ENCODE measurements at places on chromosomes 4 and X. TPM values are rescaled to one million over a fixed set of nuclear protein-coding genes. Genes with fewer than 3 reads are reported as not detected.
A peak's percentile ranks its signal among the peaks of the same experiment; 100 is the strongest.

PAGE2B gene
- not detected for total RNA-seq

DNA sequence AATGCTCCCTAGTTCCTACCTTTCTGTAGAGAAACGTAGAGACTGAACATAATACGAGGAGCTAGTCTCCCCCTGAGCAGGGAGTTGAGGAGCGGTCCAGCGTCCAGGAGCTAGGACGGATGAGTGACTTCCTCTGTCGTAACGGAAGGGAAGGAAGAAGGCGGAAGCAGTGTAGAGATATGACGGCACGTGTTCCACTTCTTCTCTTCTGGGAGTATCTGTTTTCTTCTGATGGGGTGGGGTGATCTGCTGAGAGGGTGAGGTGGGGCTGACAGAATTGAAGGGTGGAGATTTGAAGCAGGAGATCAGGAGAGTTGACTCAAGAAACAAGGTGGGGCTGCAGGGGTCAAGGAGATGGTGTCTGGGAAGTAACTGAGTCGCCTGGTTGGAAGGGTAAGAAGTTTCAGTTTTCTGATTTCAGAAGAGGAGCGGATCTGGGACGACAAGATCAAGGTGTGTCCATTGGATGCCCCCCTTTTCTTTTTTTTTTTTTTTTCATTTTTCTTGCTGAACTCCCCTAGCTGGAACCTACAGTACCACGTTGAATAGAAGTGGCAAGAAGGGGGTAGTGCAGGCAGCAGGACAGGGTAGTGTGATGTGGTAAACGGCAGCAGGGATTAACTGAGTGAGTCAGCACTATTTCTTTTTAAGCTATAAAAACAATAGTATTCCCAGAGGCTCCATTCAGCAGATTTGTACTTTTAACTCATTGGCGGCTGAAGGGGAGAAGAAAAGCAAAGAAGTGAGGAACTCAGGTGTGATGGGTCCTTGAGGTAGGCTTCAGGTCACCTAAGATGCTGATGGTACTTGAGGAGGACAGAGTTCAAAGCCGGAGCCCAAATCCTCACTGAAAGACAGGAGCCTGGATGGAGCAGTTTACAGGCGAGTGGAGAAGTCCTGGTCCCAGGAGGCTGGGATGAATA, 50.8 kb upstream of the SETD7 start:
- DNase-seq: no peak
- no peak overlapping the region for H3K27ac ChIP-seq
- H3K4me3 ChIP-seq: peak overlapping the region; percentile 23
- H3K27me3 ChIP-seq: no peaks in the 10 kb centered on the region

DNA sequence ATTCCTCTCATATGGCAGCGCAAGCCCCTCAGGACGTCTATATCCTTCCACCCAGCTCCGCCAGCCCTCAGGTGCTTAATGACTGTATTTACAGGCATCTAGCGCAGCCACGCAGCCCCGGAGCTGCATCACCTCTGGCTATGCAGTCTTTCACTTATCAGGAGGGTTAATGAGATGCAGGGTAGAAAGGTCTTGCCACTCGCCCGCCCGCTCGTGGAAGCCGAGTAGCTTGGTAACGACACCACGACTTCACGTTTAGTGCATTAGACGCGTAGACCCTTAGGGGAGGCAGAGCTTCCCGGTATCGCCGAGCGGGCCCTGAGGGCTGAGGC, 1.5 kb upstream of the SLC16A2 start:
- DNase-seq: no peak
- H3K27ac ChIP-seq: peak overlapping the region; percentile 85
- no peaks in the 10 kb centered on the region for H3K36me3 ChIP-seq

DNA sequence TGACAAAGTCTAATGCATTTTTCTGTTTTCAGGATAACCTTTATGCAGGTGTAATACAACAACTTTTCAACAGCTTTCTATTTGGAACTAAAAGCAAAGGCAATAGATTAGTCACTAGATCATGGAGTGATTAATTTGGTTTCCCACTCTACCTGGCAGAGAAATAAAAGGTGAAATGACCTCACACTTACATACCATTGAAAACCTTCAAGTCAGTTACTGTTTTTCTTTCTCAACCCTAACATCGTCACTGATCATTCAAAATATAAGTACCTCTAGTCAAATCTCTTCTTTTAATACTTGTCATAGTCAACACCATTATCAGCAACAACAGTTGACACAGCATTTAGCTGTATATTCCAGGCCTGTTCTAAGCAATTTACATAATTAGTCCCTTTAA, 85.1 kb upstream of the ZCCHC13 start:
- H3K4me3 ChIP-seq: no peak overlapping the region
- H3K27me3 ChIP-seq: no peaks in the 10 kb centered on the region
- no peak overlapping the region for H3K27ac ChIP-seq

DNA sequence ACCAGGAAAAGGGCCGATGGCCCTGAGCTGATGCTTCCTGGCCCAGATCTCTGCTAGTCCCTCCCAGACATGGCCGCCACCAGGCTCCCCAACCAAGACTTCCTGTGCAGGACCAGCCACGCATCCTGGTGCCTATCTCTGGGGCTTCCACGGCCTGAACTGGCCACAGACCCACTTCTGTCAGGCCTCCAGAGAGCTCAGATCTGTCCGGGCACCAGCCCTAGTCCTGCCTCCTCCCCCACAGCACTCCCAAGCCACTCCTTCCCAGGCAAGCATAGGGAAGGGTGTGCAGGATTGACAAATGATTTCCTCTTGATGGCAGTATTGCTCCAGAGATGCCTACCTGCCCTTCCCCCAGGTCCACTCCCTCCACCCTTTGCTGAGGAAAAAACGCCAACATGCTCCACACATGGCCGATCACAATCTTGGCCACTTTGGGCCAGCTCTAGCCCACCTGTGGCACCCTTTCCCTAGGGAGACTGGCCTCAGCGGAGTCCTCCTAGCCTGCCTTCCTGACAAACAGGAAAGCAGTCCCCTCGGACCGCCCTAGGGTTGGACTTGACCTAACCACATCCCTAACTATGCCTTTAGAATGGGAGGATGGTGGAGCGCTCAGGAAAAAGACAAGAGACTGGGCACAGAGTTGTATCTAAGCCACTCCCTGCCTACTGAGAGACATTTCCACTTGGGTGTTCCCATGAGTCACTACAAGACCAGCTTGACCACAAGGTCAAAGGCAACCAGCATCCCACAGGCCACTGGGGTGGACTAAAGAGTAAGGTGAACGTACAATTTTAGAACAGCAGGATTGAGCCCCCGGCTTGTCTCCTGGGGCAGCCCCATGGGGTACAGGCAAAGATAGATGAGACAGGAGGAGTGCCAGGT, 277.5 kb upstream of the AGTR2 start:
- H3K27ac ChIP-seq: peak overlapping the region; percentile 10
- no peaks in the 10 kb centered on the region for H3K27me3 ChIP-seq
- peak overlapping the region; percentile 55 for H3K4me3 ChIP-seq
- H3K4me1 ChIP-seq: peaks cover 2% of the 10 kb centered on the region

GYPE gene
- not detected for total RNA-seq

DNA sequence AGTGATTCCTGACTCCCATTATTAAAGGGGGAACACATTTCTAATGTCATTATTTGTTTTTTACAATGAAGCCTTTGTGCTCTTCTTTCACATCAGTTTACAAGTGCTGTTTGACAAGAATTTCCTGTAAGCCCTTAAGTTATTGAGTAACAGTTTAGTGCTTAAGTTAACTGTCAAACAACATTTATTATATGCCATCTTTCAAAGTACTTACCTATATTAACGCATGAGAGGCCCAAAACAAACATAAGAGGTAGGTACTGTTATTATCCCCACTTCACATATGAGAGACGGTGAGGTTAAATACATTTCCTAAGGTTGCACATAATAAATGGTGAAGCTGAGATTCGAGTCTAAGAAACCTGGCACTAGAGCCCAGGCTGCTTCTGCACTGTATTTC, 56.0 kb upstream of the MAGED1 start:
- H3K36me3 ChIP-seq: no peaks in the 10 kb centered on the region
- no peak overlapping the region for H3K4me3 ChIP-seq
- DNase-seq: no peak
- H3K27me3 ChIP-seq: no peaks in the 10 kb centered on the region

- H3K27ac ChIP-seq: no peak overlapping the region
- no peaks in the 10 kb centered on the region for H3K36me3 ChIP-seq
- H3K4me3 ChIP-seq: no peak overlapping the region
- H3K27me3 ChIP-seq: no peaks in the 10 kb centered on the region
- no peaks in the 10 kb centered on the region for H3K4me1 ChIP-seq
Observed at GRCh38 chr4:145307763-145308430, 127.5 kb upstream of the OTUD4 start.

ETDA gene
- not detected for total RNA-seq

DNA sequence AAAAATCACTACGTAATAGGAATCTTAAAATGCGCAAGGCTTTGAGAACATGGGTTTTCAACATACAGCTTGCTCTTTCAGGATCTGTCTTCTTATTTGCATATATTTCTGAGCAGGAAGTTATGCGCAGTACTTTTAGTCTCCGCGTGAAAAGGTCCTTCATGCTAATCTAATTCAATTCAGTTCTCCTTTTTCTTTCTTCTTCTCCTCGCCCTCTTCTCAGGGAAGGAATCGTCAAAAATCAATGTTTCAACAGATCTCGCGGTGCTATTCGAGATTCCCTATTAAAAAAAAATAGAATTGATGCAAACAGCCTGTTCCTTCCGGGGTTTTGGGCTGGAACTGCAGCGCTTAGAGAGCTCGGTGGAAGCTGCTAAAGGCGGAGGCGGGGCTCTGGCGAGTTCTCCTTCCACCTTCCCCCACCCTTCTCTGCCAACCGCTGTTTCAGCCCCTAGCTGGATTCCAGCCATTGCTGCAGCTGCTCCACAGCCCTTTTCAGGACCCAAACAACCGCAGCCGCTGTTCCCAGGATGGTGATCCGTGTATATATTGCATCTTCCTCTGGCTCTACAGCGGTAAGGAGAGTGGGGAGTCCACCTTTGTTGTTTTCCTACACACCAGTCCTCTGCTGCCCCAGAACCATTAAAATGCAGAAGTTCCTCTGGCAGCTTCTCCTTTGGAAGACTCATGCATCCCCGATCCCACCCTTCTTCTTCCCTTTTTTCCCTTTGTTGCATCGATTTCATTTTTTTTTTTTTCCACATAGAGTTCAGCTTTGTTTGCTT, at the start of the genes HMGN5 and SH3BGRL:
HMGN5 (minus strand) TSS at position 243 of the 785 bp plus-strand sequence. CDS start 80,364 bp downstream, outside the sequence.
SH3BGRL (plus strand) TSS at position 432 of the 785 bp plus-strand sequence; CDS start at position 531, 99 bp downstream.
- no peaks in the 10 kb centered on the region for H3K27me3 ChIP-seq
- H3K27ac ChIP-seq: peak within 1 kb of the TSS; percentile 75
- peak; percentile 87 for DNase-seq
- H3K36me3 ChIP-seq: no peaks in the 10 kb centered on the region
- H3K4me3 ChIP-seq: peak within 1 kb of the TSS; percentile 79

DNA sequence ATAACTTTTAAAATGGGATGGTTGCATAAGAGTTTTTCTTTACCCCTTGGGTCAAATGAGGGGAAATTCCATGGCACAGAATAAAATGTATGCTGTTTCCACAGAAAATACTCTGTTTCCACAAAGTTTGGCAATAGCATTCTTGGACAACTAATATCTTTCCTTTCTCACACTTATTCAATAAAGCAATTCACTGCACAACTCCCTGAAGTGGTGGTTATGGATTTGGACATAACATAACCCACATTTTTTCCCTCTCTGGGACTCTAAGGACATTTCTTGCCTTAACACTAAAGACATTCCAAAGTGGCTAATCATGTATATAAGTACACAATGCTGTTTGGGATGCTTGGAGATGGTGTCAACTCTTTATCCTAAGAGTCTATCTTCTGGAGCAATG, 51.7 kb upstream of the GPM6B start:
- no peak overlapping the region for H3K27ac ChIP-seq
- H3K27me3 ChIP-seq: no peaks in the 10 kb centered on the region
- DNase-seq: no peak
- no peaks in the 10 kb centered on the region for H3K36me3 ChIP-seq

GRCh38 chr4:185213877-185214276, 4.5 kb downstream of the SNX25 start:
- no peaks in the 10 kb centered on the region for H3K4me1 ChIP-seq
- no peaks in the 10 kb centered on the region for H3K27me3 ChIP-seq
- no peaks in the 10 kb centered on the region for H3K36me3 ChIP-seq

DNA sequence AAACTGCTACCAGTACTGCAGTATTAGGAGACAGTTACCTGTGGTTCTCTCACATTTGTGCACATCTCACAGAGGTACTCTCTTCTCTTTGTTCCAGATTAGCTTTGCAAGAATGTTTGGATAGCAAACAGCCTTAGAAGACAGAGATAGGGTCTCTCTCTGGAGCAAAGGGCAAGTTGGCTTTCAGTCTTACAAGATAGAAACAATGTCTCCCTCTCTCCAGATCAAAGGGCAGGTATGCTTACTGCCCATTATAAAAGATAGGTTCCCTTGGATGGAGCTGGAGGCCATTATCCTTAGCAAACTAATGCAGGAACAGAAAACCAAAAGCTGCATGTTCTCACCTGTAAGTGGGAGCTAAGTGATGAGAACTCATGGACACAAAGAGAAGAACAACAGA, 50.2 kb upstream of the KIT start:
- H3K27ac ChIP-seq: no peak overlapping the region
- H3K27me3 ChIP-seq: no peaks in the 10 kb centered on the region
- no peaks in the 10 kb centered on the region for H3K36me3 ChIP-seq

EDA gene
- 1.7 TPM for total RNA-seq

NLGN3 gene
- total RNA-seq: 0.21 TPM

DNA sequence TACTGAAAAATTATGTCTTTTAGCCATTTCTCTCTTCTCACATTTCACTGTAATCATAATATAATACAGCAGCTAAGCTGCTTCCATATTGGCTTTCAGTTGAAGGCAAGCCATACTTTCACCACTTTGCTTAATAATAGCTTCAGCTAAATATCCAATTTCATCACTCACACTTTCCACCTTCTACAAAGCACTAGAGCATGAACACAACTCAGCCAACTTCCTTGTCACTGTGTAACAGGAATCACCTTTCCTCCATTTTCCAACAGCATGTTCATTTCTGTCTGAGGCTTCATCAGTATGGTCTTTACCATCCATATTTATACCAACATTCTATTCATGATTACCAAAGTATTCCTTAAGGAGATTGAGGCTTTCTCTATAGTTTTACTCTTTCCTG, 219.8 kb upstream of the CTSO start:
- no peak overlapping the region for H3K27ac ChIP-seq
- H3K27me3 ChIP-seq: no peaks in the 10 kb centered on the region
- no peak overlapping the region for H3K4me3 ChIP-seq
- no peak for DNase-seq
- no peaks in the 10 kb centered on the region for H3K36me3 ChIP-seq

KIAA0232 gene
- total RNA-seq: 15.9 TPM

DNA sequence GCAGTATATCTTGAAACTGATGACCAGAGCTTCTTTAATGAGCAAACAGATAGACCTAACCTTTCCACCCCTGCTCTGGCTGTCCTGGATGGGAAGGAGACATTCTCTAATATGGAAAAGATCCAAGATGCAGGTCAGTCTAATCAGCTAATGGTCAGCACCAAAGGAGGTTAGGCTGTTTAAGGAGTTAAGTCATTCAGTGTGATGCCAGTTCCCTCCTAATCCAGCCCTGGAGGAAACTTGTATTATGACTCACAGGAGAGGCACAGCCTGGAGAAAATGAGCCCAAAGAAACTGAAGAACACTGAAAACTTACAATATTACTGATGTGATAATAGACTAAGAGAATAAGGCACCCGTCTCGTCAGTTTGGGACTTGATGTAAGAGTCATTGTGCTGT, 323.0 kb downstream of the HNRNPD start:
- H3K4me1 ChIP-seq: no peaks in the 10 kb centered on the region
- no peaks in the 10 kb centered on the region for H3K27me3 ChIP-seq
- no peak overlapping the region for H3K27ac ChIP-seq
- no peaks in the 10 kb centered on the region for H3K36me3 ChIP-seq
- no peak for DNase-seq

GRCh38 chr4:89723096-89723495, 113.9 kb downstream of the SNCA start:
- no peak for DNase-seq
- H3K36me3 ChIP-seq: no peaks in the 10 kb centered on the region
- H3K27ac ChIP-seq: no peak overlapping the region
- no peaks in the 10 kb centered on the region for H3K4me1 ChIP-seq
- H3K4me3 ChIP-seq: no peak overlapping the region
- H3K27me3 ChIP-seq: no peaks in the 10 kb centered on the region

Measured in ascending aorta (tissue), 2 donors.